ENCODE measurements at places on chromosomes 7 and 10.

GRCh38 chr7:98784216-98784785, 85.5 kb downstream of the TMEM130 start:
- no peak for DNase-seq

DNA sequence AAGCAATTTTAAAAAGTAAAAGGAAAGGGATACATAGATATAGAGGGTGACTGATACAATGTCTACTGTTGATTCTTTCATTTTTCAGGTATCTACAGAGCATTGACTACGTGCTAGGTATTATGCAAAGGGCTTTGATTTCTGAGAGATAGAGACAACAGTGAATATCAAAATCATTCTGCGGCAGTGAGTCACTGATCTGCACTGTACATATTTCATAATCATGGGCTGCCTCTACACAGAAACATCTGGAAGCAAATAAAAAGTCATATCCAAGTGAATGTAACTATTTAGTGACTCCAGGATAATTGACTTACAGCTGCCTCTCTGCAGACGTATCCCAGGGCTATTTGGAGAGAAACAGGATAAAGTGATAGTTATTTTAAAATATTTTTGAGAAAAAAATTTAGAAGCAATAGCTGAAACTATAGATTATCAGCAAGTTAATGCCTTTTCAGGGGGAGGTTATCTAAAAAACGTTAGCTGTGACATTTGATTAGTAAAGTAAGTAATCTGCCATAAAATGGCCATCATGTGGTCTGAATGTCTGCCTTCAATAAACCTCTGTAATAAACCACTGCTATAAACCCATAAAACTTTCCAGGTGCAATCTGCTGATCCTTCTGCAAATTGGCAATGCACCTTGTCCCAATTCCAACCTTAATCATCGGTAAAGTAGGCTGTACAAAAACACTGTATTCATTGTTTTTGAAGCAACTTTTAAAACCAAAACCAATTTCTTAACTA, 43.7 kb downstream of the CPXM2 start:
- no peak for DNase-seq

DNA sequence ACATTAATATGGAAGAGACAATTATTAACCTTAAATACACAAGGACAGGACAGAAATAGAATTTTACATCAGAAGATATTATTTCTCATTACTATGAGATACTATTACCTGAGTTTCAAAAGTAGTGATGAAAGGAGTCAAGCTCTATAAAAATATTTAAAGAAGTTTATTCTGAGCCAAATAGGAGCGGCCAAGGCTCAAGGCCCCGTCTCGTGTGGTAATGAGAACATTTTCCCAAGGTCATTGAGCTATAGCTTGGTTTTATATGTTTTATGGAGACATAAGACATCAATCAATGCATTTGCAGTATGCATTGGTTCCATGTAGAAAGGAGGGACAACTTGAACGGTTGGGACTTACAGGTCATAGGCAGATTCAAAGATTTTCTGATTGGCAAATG, 29.4 kb upstream of the ZMYND11 start:
- no peak for DNase-seq

GRCh38 chr10:31847515-31847914, 81.1 kb downstream of the ARHGAP12 start:
- no peak for DNase-seq

DNA sequence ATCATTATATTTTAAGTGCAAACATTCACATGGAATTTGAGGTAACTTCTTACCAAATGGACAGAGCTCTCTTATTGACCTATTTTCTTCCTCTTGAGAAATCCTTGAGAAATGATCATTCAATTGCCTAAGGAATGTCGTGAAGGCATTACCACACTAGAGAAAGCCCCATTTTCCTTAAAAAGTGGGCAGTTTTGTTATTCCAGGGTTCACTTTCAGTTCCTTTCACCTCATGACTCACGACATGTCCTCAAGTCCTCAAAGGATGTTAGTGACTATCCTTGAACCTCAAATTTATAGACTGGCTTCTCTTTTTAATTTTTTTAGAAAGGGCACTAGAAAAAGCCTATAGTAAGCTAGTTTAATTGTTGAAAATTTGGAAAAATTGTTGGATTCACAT, 40.4 kb upstream of the SMIM30 start:
- DNase-seq: no peak

GRCh38 chr10:24428410-24428782, 219.5 kb downstream of the KIAA1217 start:
- no peak for DNase-seq

- DNase-seq: no peak
These were observed 63.5 kb downstream of the LHPP start for GRCh38 chr10:124524991-124525653.

GRCh38 chr7:8157296-8157695, 104.7 kb downstream of the ICA1 start:
- DNase-seq: no peak

DNA sequence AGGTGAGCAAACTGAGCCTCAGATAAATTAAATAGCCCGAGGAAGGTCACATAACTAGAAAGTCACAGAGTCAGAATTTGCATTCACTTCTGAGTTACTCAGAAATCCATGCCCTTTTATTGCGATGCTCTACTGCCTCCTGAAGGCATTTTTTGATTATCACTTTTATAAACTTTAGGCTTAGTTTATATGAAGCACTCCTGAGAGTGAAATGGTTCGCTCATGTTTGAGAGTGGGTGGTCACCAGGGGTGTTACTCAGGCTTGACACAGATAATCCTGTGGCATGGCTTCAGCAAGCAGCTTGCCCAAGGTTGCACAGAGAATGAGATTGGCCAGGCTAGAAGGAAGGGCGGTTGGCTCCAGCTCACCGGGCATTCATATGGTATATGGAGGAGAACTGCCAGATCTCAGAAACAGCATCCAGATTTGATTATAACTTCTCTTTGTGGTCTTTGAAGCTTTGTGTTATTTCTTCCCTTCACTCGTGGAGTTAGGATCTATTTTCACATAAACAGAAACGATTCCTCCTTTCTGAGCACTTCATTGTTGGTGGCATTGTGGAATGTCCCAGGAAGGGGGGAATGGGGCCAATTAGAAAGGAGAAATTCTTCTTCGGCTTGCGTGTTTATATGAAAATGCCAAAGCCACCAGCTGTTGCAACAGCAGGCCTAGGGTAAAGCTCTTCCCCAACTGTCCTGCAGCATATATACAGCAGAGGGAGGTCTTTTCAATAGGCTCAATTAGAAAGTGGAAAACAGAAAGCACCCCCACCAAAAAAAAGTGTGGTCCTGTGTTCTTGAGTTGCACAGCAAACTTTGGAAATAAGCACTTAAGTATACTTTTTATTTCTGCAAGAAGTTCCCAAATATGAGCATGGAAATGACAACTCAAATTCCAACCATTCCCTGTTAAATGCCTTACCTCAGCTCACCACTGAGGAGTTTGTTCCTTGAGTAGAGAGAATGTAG, 628.8 kb downstream of the SUGCT start:
- no peak for DNase-seq

GRCh38 chr10:1715821-1716220, 21.5 kb downstream of the ADARB2 start:
- no peak for DNase-seq

DNA sequence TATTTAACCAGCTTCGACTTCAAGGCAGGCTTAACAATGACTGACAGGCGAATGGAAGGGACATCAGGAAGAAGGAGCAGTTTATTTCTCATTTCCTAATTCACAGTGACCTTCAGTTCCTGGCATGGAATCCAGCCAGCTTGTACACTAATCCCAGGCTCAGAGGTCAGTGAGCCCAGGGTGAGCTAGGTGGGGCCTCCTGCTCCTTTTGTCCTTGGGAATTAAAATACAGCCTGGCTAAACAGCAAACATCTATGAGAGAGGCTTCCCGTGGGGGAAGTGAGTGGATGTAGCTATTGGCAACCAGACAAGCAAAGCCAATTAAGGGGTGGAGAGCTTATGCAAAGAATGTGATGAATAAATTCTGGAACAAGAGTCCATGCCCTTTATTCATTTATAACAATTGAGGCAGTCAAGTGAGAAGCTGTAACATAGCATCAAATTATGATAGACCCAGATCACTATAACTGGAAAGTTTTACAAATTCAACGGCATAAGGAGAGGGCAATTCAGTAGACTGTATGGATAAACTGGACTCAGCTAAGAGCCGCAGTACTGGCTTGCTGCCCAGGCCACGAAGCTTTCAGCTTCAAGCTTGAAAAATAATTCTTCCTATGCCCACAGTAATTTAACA, 57.1 kb downstream of the STK17A start:
- no peak for DNase-seq

GRCh38 chr7:54705436-54705835, 53.6 kb downstream of the SEC61G start:
- no peak for DNase-seq

DNA sequence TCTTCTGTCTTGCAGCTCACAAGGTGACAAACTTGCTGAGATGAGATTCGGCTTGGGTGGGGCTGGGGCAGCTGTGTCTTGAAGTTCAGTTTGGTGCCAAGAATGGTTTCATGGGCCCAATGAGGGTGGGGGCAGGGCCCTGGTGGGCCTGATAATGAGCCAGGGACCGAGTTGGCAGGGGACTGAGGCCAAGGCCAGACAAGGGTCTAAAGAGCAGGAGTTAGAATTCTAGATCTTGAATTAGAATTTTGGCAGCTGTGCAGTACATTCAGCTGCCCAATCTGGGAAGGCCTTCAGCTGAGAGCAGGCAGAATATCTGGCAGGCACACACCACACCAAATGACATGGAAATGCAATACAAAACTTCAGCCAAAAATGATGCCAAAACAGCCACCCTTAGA, 1.5 kb upstream of the JAZF1 start:
- peak; percentile 8 for DNase-seq
